ENCODE measurements at places on chromosomes 5 and 9.

GRCh38 chr5:181120306-181120705, 10.7 kb downstream of the OR2V1 start:
- no peak for DNase-seq

DNA sequence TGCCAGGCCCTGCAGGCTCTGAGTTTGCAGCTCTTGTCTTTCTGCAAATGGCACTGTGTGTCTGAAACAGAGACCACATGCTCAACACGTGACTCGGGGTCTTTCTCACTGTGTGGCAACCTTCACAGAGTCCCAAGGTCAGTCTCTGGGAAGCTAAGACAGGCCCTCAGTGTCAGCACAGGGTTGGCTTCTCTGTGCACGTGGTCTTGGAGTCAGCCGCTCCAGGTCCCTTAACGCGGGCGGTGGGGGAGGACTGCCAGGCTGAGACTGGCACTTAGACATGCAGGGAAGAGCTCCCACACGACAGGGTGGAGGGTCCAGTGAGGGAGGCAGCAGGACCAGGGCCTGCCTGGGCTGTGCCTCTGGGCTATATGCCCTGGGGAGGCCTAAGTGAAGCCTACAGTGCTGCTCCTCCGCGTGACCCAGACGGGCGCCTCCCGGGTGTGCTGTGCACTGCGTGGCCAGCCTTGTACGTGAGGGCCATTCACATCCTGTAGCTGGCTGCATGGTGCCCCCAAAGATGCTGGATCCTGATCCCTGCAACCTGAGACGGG, 76.8 kb downstream of the ADAMTS2 start:
- DNase-seq = peak; percentile 55

- no peak for DNase-seq
Measured at GRCh38 chr9:82922686-82923085, 140.3 kb downstream of the RASEF start.

DNA sequence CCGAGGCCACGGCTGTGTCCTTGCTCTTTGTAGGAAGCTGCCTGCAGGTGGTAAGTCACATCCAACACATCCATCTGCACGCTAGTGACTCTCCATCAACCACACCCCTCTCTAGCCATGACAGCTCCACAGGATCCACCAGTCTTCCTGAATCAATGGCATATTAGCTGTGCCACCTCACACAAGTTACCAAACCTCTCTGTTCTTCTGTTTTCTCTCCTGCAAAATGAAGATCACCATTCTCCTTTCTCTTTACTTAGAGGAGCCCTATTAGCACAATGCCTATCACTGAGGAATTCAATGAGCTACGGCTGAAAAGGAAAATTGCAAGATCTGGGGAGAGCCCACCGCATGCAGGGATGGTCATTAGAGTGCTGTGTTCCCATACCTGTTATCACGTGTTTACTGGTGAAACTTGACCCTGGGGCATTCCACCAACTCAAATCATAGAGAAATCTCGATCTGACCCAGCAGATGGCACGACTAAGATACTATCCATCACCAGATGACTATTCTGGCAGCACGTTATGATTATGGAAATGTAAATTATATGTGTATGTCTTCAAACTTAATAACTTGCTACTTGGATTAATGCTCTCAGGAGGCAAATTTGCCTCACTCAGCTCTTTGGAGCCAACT, 20.9 kb downstream of the WHRN start:
- DNase-seq = no peak

- DNase-seq = no peak
Measured at GRCh38 chr5:79924936-79925893, 65.8 kb downstream of the MTX3 start.

DNA sequence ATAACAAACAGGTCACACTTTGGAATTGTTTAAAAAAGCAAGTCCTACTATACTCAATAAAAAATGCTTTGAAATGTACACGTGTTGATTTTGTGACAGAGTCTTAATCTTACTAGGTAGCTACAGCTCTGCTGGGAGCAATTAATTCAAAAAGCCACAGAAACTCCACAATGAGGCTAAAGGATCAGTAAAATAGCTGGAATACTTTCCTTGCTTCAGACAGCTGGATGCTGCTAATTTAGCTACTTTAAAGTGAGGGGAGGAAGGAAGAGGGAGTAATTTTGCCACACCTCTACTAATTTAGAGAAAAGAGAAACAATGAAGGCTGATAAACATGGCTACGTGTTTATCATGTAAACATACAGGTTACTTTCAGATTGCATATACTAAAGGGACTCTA, 927.6 kb upstream of the DMAC1 start:
- DNase-seq = no peak

DNA sequence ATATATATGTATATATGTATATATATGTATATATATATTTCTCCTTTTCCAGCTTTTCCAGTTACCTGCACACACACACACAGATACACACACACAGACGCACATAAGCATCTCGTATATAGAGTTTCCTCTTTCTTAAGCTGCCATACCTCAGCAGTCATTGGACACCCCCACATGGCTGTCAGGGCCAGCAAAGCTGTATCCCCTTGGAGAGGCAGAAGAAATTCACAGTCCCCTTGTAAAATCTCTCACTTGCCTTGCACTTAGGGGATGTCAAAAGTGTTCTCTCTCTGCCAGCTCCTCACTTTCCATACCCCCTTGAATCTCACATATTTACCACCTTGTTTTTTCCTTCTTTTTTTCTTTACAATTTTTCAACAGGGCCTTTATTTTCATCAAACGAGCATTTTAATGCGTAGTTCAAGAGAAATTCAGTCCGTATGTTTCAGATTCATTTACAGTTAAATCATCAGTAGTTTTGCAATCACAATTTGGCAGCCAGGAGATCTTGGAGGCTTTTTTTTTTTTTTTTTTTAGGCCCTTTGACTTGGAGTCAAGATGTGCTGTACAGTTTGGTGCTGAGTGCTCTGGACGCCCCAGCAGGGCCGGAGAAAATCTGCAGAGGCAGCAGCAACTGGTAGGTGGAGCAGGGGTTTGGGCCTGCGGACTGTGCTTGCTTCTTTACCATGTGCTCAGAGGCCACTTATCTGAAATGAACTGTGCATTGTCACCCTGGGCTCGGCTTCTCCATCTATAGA, 244.9 kb upstream of the KLF4 start:
- no peak for DNase-seq

GRCh38 chr5:128586848-128587247, 48.8 kb upstream of the FBN2 start:
- DNase-seq = no peak

- DNase-seq = no peak
Measured at GRCh38 chr5:103410172-103410571, 151.6 kb downstream of the MACIR start.

DNA sequence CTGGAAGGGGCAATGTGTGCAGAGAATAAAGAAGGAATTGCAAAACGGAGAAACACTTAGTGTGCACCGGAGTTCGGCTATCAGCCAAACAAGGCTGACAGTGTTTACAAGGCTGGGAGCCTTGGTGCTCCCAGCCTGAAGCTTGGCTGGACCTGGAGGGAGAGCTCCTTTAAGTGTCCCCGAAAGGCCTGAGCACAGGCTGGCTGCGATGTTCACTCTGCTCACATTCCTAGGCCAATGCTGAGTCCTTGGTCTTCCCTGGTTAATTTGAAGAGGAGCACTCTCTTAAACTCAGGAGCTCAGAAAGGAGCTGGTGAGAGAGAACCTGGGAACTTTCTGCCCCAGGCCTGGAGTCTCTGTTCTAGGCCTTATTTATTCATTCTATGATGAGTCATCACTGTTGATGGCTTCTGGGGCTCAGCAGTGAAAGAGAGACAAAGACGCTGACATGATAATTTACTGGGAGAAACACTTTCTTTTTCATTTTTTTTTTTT, 88.6 kb upstream of the MYO10 start:
- DNase-seq = no peak

DNA sequence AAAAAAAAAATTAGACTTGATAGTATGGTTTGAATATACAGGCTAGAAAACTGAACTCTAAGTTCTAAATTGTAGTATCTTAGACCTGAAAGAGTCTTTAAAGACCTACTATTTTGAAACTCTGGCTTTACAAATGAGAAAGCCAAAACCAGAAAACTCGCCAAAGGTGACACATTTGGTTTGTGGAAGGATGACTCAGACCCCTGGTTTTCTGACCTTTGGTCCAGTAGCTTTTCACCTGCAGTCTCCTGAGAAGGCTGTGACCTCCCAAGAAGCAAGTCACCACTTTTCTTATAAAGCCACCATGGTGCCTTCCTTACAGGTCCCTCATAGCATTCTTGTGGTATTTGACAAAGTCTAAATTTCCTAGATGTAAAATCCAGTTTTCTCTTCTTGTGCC, 102.1 kb upstream of the CEP78 start:
- no peak for DNase-seq

DNA sequence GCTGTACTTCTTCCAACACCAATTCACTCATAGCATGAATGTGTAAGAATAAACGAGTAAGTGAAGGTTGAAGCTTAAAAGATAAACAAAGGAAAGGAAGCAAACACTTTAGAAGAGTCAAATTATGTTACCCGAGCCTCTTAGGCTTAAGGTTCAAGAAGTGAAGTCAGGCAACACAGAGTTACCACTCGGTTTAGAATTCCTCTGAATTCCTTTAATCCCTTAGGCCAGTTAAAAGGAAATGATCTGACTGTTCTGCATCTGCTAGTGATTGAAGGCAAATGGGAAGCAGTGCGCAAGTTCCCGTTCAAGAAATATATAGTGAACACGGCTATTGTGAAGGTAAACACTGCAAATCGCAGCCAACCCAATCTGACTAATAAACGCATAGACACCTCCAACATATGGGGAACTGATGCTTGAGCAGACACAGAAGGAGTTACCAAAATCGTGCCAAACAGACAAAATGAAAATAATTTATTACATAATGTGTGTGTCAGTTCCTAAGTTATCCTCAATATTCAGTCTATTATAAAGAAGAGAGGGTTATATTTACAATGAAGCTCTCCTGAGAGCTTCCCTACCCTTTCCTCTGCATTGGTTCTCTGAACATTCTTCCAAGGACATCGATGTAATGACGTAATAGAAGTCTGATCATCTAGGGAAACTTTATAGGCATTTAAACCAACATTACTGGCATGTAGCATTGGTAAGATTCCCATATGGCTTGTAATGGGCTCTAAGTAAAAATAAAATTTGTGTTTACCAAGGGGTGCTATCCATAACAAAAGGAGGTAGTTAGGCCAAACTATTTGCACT, 837.1 kb upstream of the ZNF608 start:
- DNase-seq = no peak

DNA sequence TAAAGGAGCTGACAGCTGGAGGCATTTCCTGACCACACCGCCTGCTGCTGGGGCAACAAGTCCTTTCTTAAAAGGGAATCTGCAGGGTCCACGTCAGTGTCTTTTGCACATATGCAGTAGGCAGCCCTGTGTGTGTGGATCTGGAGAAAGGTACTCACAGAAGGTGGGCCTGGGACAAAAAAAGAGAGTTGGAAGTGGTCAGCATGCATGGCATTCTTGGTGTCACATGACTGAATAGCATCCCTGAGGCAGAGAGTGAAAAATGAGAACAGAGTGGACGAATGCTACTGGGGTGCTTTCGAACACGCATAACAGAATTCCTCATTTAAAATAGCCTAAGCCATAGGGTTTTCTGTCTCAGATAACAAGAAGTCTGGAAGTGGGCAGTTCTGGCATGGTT, 47.0 kb downstream of the DNAJC21 start:
- DNase-seq = no peak

GRCh38 chr5:81795666-81796065, 44.8 kb upstream of the SSBP2 start:
- no peak for DNase-seq

DNA sequence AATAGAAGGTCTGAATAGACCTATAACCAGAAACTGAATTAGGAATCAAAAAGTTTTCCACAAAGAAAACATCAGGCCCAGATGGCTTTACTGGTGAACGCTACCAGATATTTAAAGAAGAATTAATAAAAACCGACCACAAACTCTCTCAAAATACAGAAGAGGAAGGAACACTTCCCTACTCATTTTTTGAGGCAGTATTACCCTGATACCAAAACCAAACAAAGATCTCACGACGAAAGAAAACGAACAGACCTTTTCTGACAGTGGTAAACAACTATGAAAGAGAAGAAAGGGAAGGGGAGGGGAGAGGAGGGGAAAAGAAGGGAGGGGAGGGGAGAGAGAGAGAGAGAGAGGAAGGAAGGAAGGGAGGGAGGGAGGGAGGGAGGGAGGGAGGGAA, 13.5 kb downstream of the B4GALT1 start:
- DNase-seq = no peak

DNA sequence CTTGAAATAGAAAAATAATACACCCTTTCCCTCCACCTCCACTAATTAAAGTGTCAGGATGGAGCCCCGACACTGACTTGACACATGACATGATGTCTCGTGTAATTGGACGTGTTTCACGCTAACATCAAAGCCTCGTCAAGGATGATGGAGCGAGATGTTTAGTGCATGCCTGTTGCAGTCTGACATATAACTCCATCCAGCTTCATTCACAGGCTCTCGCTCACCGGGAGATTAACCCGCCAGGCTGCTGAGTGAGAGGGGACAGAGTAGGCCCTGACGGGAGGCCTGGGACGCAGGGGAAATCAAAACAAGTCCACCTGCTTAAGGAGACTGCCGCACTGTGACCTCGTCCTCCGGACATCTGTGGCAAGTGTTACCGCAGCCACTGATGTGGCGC, 263.5 kb downstream of the SLIT3 start:
- DNase-seq = no peak

GRCh38 chr9:79184831-79185230, 386.9 kb upstream of the TLE4 start:
- DNase-seq = no peak

- DNase-seq = no peak
Measured at GRCh38 chr5:7629561-7629960, 221.4 kb downstream of the CFAP90 start.

DNA sequence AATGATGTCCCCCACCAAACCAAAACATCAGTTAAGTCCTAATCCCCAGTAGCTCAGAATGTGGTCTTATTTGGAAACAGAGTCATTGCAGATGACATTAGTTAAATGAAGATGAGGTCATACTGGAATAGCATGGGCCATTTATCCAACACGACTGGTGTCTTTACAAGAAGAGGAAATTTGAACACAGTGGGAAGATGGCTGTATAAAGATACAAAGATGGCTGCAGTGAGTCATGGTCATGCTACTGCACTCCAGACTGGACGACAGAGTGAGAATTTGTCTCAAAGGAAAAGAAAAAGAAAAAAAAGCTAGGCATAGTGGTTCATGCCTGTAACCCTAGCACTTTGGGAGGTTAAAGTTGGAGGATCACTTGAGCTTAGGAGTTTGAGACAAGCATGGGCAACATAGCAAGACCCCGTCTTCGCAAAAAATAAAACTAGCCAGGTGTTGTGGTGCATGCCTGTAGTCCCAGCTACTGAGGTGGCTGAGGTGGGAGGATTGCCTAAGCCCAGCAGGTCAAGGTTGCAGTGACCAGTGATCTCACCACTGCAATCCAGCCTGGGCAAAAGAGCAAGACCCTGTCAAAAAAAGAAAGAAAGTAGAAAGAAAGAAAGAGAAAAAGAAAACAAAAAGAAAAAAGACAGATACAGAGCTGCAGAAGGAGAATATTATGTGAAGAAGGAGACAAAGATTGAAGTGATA, 130.0 kb upstream of the CDKN2B start:
- no peak for DNase-seq

- no peak for DNase-seq
Measured at GRCh38 chr9:4832786-4833579, 40.2 kb downstream of the RCL1 start.

All from sciatic nerve (tissue), 2 donors.